ENCODE measurements at places on chromosomes 2 and 18.

- no peak for DNase-seq
Measured at GRCh38 chr18:41972067-41972925, 17.3 kb downstream of the PIK3C3 start.

GRCh38 chr2:121721926-121722325, 14.7 kb downstream of the NIFK start:
- peak; percentile 93 for DNase-seq

- DNase-seq, result no peak
Measured at GRCh38 chr2:204279819-204280218, 265.5 kb upstream of the PARD3B start.

GRCh38 chr2:171762879-171763573, 75.8 kb downstream of the DYNC1I2 start:
- no peak for DNase-seq

DNA sequence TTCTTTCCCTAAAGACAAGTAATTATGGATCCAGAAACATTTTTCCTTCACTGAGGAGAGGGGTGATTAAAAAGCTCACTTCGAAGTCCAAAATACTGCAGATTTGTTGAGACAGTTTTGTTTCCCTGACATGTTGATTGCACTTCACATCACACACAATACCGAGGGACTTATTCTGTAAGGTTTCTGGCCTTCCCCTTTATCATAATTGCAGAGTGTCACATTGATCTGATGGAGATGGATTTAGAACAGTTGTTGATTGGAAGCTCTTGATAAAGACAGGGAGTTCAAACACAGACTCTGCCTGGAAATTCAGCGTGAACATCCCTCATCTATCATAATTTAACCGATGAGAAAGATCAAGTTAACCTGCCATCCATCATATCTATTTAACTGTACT, 163.6 kb downstream of the PTPRM start:
- DNase-seq, result no peak

DNA sequence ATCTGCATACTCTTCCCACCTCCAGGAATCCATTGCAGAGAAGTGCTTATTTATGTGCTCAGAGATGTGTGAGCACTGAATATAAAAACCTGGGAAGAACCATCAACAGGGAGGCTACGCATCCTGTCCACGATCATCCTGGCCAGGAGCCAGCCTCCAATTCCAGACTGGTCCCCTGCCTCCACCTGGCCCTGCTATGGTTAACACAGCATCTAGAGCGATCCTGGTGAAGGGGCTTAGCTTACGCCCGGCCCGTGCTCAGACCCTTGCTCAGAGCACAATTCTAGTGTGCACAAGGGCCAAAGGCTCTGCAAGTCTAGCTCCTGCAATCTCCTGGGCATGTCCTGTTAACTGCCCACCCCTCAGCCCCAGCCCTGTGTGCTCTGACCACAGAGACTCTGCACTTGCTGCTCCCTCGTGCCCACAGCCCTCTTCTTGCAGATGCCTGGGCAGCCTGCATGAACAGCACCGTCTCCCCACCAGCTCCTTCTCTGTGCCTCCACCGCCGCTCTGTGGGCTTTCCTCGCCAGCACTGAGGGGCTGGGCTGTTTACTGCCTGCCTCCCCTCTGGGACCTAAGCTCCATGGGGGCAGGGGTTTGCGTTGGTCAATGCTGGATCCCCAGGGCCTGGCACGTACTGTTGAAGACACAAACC, 6.5 kb downstream of the PER2 start:
- no peak for DNase-seq

DNA sequence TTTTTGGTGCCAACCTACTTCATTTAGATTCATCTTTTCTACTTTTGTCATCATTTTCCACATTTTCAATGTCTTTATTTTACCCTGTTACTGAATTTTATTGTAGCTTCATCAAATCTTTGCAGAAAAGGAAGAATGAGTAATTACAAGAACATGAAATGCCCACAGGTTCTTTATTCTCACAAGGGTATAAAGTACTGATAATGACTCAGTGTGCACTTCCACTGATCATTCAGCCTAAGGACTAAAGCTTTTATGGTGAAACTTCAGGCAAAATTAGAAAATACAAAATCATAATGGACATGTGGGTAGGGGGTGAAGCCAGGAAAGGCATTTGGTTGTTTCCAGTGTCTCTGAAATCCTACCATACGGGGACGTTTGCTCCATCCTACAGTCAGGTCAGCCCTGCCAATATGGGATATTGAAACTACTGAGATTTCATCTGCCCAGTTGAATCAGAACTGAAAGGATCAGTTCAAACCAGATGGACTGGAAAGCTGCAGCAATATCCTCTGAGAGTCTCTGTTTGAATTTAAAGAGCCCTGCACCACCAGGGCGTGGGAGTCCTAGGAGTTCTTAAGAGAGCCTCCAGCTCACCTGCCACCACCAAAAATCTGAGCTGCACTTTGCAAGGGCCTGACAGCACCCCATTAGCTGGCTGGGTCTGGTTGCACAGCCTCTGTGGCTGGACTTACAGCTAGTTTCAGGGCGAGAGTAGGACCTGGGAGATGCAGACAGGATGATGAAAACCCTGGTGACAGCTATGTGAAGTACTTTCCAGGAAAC, 390.4 kb downstream of the CMPK2 start:
- DNase-seq, result no peak

- DNase-seq, result no peak
Measured at GRCh38 chr2:150919901-150920300, 341.8 kb downstream of the RBM43 start.

DNA sequence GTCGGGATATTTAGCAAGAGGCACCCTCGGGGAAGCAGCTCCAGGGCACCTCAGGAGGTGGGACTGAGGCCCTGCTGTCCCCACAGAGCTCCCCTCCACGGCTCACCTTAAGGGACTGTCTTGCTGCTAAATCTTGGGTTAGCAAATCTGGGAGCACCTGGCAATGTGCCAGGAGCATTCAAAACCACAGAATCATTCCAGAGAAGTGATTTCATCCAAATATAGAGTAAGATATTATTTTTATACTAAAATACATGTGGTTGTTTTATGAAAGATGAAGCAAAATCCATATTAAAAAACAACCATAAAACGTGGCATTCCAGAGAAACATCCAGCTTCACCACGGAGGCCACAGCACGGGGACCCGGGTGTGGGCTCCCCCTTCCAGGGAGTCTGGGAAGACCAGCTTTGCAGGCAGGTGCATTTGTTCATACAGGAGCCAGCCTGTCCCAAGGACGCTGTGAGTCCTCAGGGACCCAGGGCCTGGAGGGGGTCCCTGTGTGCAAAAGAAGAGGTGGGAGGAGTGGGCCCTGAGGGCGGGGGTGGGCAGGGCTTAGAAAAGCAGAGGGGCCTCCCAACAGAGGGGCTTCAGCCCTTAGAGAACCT, 16.3 kb downstream of the HS1BP3 start:
- peak; percentile 71 for DNase-seq

Data from adipocyte (in vitro differentiated cells).